ENCODE measurements at places on chromosomes 1 and 21.

DNA sequence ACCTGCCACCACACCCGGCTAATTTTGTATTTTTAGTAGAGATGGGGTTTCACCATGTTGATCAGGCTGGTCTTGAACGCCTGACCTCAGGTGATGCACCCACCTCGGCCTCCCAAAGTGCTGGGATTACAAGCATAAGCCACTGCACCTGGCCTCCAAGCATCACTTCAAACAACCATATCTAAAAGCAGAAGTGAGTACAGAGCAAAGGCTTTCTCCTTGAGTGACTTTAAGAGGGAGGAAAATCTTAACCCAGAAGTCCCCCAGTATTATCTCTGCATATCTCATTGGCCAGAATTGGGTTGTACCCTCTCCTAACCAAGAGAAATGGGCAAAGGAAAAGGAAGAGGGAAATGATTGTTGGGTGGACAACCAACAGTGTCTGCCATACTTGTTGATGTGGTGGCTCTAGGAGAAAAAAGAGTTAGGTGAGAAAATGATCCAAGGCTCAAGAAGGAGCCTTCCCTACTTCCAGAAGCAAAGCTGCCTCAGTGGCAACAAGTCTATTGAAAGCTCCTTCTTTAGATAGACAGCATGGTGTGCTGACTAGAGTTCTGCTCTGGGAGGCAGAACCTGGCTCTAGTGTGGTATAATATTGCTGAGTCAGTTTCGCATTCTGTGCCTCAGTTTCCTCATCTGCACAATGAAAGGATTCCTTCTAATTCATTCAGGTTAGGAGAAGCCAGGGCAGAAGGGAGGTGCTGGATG is 16.8 kb upstream of the FOXE3 start:
- DNase-seq: no peak

DNA sequence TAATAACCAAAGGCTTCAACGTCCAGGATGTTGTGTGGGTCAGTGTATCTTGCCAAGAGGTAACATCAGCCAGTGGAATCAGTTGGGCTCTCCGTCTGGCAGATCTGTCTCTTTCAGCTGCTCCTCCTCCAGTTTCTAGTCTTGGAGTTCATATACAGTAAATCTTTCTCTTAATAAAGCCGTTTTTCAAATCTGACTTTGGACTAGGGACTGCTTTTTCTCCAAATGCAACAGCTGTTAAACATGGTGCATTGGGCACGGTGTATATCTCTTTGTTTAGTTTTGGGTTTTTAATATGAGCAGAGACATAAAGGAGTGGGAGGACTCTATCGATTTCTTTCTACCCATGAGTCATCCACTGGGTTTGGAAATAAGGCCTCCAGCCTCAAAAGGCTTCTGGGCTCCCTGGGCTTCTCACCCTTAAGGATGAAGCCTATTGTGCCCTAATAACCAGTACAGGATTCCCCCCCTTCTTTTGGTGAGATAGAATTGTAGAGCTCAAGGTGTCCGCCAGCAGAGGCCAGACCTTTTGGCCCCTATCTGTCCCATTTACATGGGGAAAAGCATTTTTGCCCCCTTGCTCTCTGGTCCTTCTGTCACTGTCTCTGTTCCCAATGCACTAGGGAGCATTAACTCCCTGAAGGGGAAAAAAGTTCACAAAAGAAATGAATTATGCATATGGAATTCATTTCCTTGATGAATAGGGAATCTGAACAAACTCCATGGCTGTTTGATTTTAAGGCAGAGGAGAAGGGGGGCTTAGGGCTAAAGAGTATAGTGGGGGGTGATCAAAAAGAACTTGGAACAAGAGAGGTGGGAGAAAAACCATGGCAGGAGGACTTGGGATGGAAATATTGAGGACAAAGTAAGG is 86.0 kb downstream of the PBX1 start:
- DNase-seq: no peak

GRCh38 chr1:43220905-43221778 is 48.6 kb upstream of the TMEM125 start:
- no peak for DNase-seq

DNA sequence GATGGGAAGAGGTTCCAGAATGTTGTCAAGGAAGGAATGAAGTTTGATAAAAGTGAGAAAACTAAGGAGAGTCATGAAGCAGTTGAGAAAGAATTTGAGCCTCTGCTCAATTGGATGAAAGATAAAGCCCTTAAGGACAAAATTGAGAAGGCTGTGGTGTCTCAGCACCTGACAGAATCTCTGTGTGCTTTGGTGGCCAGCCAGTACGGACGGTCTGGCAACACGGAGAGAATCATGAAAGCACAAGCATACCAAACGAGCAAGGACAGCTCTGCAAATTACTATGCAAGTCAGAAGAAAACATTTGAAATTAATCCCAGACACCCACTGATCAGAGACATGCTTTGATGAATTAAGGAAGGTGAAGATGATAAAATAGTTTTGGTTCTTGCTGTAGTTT is 142.8 kb downstream of the CDC7 start:
- DNase-seq: no peak

- DNase-seq: no peak
These were observed 65.3 kb upstream of the ZNF326 start for GRCh38 chr1:89929467-89930063.

- no peak for DNase-seq
These were observed 34.9 kb downstream of the VANGL1 start for GRCh38 chr1:115676498-115677181.

DNA sequence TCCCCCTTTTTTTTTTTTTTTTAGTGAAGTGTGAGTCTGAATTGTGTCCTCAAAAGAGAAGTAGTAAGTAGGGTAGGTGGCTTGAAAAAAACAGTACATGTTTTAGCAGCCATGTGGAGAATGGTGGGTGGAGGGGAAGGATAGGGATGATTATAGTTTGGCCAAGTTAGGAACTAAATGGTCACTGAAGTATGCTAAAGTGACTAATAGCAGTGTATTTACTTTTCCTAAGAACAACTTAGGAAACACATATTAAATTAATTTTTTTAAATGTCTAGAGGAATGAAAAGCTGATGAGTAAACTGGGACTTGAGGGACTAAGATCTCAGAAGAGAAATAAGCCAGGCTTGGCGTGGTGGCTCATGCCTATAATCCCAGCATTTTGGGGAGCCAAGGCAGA is 55.5 kb downstream of the PLA2G4A start:
- no peak for DNase-seq

All from CD4-positive, alpha-beta T cell treated with Interleukin-2 at 100 ng/mL for 4 hours (primary cell).